ENCODE measurements at places on chromosomes 16 and 17. TPM values are rescaled to one million over a fixed set of nuclear protein-coding genes. Genes with fewer than 3 reads are reported as not detected.

The KRT27 gene
- total RNA-seq, result not detected

The MNT gene
- 24.5 TPM for total RNA-seq

The NCOR1 gene
- 118 TPM for total RNA-seq

The CHST6 gene
- 1.3 TPM for total RNA-seq

The HBA2 gene
- total RNA-seq, result not detected

The C17orf50 gene
- not detected for total RNA-seq

The SGCA gene
- 2.4 TPM for total RNA-seq

The TM4SF5 gene
- total RNA-seq, result not detected

The KCNAB3 gene
- total RNA-seq, result 0.49 TPM

The PRKCA gene
- 40.4 TPM for total RNA-seq

The OR2C1 gene
- total RNA-seq, result 0.16 TPM

The C1QTNF1 gene
- 24.7 TPM for total RNA-seq

The CFAP97D1 gene
- not detected for total RNA-seq

The BCL6B gene
- total RNA-seq, result 0.16 TPM

The MED13 gene
- 98.2 TPM for total RNA-seq

The SLC43A2 gene
- 8.5 TPM for total RNA-seq

Measured in hair follicle dermal papilla cell (primary cell).